ENCODE measurements at places on chromosomes 11 and 22.
A peak's percentile ranks its signal among the peaks of the same experiment; 100 is the strongest.

DNA sequence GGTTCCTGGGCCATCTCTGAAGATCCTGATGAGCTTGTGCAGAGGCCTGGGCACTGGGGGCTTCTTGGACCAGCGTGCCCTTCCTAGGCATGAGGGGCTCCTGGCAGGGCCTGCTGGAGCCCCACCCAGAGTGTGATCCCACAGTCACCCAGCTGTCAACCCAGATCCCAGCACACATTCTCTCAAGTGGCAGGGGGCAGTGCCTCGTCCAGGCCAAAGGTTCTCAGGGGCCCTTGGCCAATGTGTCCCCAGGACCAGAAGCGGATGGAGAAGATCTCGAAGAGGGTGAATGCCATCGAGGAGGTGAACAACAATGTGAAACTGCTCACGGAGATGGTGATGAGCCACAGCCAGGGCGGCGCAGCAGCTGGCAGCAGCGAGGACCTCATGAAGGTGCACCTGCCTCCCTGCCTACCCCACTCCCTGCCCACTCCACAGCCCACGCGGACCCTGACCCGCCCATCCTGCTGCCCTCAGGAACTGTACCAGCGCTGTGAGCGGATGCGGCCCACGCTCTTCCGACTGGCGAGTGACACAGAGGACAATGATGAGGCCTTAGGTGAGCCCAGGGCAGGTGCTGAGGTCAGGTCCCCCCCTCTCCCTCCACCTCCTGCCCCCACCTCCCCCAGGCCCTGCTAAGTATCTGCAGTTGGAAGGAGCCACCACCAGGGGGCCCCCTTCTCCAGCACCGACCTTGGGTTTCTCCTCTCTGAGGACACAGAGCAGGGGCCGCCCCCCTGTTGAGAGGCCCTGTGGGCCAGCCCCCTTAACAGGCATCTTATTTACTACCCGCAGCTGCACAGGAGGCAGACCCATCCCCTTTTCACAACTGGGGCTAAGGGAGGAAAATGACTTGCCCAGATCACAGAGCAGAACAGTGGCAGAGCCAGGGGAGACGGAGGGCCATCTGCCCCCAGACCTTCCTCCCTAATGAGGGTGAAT, 14.7 kb downstream of the GGA1 start:
- peak; percentile 50 for DNase-seq

GRCh38 chr11:62012832-62013461, 45.5 kb upstream of the FTH1 start:
- DNase-seq, result no peak

DNA sequence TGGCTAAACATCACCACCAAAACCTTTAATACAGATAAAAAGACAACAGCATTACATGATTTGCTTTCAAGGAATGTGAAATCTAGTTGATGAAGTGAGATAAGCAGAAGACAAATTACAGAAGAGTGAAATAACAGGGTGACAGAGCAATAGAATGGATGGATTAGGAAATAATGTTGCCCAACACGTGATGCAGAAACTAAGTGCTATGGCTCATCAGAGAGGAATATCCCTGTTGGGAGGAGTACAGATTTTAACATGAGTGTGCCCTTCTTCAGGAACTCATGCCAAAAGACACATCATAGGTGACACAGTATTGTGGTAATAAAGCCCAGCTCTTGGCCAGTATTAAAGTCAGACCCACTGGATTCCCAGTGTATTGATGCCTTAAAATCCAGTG, 176.6 kb upstream of the RAG2 start:
- DNase-seq, result no peak

DNA sequence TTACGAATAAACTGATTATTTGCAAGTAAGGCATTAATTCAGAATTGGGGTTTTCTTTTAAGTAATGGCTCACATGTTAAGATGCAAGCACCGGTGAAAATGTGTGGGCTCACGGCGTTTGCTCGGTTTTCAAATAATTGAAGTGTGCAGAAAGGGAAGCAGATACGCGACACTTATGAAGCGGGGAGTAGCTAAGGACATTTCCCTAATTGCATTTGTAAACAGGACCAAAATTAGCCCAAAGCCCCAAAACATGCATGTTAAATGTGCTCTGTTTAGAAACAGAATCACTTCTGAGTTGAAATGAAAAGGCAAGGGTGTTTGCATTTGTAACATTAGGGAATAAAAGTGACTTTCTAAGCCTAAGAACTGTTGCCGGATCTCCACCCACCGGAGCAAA, 61.3 kb downstream of the ELFN2 start:
- DNase-seq, result no peak

DNA sequence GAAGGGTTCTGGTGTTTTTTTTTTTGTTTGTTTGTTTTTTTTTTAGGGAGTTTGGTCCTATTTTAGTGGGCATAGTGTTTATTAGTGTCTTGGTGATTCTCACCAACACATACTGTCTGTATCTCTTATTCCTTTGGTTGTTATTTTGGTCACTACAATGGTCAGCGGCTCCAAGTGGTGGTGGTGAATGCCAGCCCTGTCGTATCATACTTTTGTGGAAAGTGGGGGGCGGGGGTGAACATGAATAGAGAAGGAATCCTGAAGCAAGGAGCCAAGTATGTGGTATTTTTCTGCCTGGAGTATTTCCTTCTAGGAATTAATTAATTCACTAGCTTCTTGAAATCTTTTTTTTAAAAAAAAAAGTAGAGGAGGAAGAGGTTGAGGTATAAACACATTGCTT, 79.6 kb downstream of the GRK3 start:
- no peak for DNase-seq

Data from stimulated activated CD4-positive, alpha-beta T cell treated with anti-CD3 and anti-CD28 coated beads, TNF-alpha, amount 100 ng/mL, for 48 hours (primary cell).